ENCODE measurements at places on chromosomes 12 and 14.

GRCh38 chr12:94563286-94563685 is 87.1 kb downstream of the TMCC3 start:
- DNase-seq: no peak

DNA sequence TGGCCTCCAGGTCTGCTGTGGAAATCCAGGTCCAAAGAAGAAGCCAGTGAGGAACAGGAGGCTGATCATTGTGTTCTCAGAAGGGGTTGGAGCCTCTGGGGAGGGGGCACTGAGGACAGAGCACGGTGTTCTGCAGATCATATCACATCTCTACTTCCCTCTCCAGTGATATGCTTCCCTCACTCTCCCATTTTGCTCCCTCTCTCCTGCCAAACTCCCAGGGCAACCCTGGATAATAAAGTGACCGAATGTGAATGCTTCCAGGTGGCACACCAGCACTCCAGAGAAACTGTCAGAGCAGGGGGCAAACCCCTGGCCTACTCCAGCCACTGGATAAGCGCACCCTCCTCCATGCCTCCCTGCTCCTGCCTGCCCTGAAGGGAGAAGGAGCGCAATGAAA is 57.8 kb downstream of the DPF3 start:
- DNase-seq: no peak

GRCh38 chr12:52439420-52439819 is 5.2 kb upstream of the KRT75 start:
- no peak for DNase-seq

- DNase-seq: no peak
Observed at GRCh38 chr12:101042211-101042610, 167.8 kb downstream of the SLC5A8 start.

DNA sequence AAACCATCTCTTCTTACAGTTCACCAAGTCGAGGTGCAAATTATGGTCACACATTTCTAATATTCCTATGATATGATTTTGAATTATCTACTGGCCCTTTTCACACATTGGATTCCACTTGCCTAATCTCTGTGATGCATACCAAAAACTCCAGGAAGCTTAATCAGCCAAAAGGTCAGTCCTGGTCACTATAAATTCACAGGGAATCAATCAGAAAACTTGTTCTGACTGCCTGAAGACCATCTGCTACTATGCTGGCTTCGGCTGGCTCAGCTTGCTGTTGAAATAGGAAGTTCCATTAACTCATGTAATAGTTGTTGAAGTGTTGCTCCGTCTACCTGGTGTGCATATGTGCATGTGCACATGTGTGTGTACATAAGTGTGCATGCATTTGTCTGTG is 142.8 kb upstream of the FLRT2 start:
- no peak for DNase-seq

DNA sequence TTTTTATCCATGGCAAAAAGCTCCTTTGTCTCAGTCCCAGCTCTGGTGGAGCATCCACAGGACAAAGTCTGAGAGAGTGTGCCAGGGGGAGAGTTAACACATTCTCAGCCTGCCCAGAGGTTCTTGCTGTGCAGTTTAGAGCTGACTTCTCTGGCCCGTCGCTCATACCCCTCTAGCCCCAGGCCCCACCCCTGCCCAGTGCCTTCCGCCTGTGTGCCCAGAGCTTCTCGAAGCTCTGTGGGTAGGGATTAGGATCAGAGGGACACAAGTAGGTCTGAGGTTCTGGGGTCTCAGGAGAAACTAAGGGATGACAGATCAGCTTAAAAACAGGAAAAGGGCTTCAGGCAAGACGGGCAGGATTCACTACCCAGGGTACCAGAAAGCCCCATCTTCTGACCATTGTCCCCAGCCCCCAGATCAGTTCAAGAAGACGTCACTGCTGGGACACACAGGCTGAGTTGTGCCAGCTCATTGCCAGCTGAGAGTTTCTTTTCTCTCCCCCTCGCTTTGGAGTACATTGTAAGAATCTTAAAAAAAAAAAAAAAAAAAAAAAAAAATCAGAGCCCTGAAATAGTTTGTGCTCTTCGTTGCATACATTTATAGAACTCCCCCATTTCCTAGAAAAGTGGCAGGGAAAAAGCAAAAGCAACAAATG is 127.0 kb downstream of the GCH1 start:
- no peak for DNase-seq

All from GM18507 (cell line).